ENCODE measurements at places on chromosomes 5 and 9.
A peak's percentile ranks its signal among the peaks of the same experiment; 100 is the strongest.

- H3K27ac ChIP-seq, result no peak overlapping the region
- no peaks in the 10 kb centered on the region for H3K36me3 ChIP-seq
- H3K4me3 ChIP-seq, result no peak overlapping the region
Measured at GRCh38 chr9:17731308-17731707, 152.4 kb downstream of the SH3GL2 start.

DNA sequence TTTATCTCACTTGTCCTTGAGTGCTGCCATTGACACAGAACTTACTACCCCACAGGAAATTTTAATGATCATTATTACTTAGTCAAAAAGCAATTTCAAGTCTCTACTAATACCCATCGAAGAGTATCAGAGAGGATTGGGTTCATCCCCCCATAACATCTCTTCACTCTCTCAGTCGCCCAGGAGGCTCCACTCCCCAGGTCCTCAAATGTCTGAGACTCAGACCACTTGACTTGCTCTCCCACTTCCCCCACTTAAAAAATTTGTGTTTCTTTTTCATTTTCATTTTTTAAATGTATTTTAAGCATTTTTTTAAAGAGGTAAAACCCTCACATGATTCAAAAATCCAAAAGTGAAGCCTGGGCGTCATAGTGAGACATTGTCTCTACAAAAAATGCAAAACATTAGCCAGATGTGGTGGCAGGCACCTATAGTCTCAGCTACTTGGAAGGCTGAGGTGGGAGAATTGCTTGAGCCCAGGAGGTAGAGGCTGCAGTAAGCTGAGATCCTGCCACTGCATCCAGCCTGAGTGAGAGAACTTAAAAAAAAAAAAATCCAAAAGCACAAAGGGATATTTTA is 56.8 kb upstream of the TRAF1 start:
- no peak for DNase-seq
- no peaks in the 10 kb centered on the region for H3K27me3 ChIP-seq
- H3K27ac ChIP-seq, result no peak overlapping the region
- peaks cover 7% of the 10 kb centered on the region for H3K36me3 ChIP-seq
- no peak overlapping the region for H3K4me3 ChIP-seq
- no peaks in the 10 kb centered on the region for H3K4me1 ChIP-seq

DNA sequence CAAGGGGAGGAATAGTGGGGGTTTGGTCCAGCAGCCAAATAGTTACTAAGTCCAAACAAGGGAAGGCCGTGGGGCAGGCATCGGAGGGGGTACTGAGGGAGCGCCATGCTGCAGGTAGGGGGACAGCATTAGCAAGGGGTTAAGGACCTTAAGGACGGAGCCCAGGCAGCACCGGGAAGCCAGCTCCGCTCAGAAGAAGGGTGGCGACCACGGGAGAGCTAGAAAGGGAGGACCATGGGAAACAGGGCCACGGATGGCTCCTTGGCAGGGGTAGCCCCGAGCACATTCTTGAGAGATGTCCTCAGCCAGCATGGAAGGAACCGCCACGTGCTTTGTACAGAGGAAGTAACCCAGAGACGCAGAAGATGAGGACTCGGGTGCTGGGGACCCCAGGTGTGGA is 76.2 kb upstream of the STXBP1 start:
- no peak overlapping the region for H3K4me3 ChIP-seq
- peaks cover 60% of the 10 kb centered on the region for H3K4me1 ChIP-seq
- peaks cover 2% of the 10 kb centered on the region for H3K36me3 ChIP-seq
- DNase-seq, result no peak

- no peak overlapping the region for H3K4me3 ChIP-seq
- no peaks in the 10 kb centered on the region for H3K36me3 ChIP-seq
- no peaks in the 10 kb centered on the region for H3K4me1 ChIP-seq
- no peaks in the 10 kb centered on the region for H3K27me3 ChIP-seq
- no peak overlapping the region for H3K27ac ChIP-seq
Measured at GRCh38 chr9:17970277-17970676, 391.4 kb downstream of the SH3GL2 start.

- no peaks in the 10 kb centered on the region for H3K27me3 ChIP-seq
- H3K4me1 ChIP-seq, result no peaks in the 10 kb centered on the region
- no peak overlapping the region for H3K4me3 ChIP-seq
- no peak overlapping the region for H3K27ac ChIP-seq
- H3K36me3 ChIP-seq, result no peaks in the 10 kb centered on the region
- DNase-seq, result no peak
Measured at GRCh38 chr5:9423571-9423970, 122.3 kb downstream of the SEMA5A start.

GRCh38 chr9:136059321-136059791 is 35.7 kb downstream of the NACC2 start:
- H3K4me1 ChIP-seq, result no peaks in the 10 kb centered on the region
- no peak overlapping the region for H3K4me3 ChIP-seq
- H3K27me3 ChIP-seq, result no peaks in the 10 kb centered on the region
- no peak for DNase-seq

DNA sequence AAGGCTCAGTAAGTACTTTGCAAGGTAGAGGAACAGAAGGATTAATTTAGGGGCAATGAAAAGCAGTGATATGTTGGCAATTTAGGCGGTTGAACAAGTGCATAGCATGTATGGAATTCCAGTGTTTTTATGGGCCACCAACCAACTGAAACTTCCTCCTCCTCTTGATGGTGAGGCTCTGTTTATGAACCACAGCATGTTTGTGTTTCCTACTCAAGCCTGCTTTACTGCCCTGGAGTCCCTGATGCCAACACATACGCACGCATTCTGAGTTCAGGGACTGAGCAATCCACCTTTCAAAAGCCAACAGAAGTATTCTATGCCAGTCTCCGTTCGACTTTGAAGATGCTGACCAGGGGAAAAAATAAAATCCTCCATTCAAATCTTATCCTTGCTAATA is 417.5 kb downstream of the EFNA5 start:
- DNase-seq, result no peak
- H3K4me3 ChIP-seq, result no peak overlapping the region
- H3K4me1 ChIP-seq, result peaks cover 3% of the 10 kb centered on the region
- H3K27me3 ChIP-seq, result no peaks in the 10 kb centered on the region

DNA sequence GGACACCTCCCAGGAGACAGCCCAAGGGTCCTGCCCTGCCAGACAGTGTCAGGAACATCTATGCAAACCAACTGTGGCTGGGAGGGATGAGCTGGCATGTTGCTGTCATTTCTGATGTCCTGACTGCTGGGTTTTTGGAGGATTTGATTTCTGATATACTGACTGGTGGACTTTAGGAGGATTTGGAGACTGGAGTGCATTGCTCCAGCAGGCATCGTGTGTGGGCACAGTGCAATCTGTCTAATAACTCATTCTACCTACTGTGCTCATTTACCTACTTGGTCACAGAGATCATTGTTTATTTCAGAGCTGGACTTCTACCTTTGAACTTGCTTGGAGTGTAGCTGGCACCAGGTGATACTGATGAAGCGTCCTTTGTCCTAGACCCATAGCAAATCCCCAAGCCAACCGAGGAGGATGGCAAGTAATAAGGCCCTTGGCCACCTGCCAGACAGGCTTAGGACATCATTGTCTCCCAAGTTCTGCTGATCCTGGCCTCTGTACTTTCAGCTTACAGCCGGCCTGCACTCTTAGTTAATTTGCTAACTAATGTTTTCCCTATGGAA is 124.3 kb upstream of the ICE1 start:
- no peak for DNase-seq
- H3K36me3 ChIP-seq, result no peaks in the 10 kb centered on the region
- no peak overlapping the region for H3K27ac ChIP-seq
- H3K27me3 ChIP-seq, result no peaks in the 10 kb centered on the region

- H3K4me1 ChIP-seq, result peaks cover 2% of the 10 kb centered on the region
- no peak overlapping the region for H3K4me3 ChIP-seq
- no peaks in the 10 kb centered on the region for H3K27me3 ChIP-seq
- peak overlapping the region; percentile 21 for H3K27ac ChIP-seq
Measured at GRCh38 chr5:34576891-34577666, 79.0 kb upstream of the RAI14 start.

GRCh38 chr5:52814352-52815148 is 26.8 kb downstream of the ITGA1 start:
- no peaks in the 10 kb centered on the region for H3K36me3 ChIP-seq
- H3K4me3 ChIP-seq, result no peak overlapping the region
- H3K27me3 ChIP-seq, result no peaks in the 10 kb centered on the region
- peak overlapping the region; percentile 80 for H3K27ac ChIP-seq
- no peak for DNase-seq

DNA sequence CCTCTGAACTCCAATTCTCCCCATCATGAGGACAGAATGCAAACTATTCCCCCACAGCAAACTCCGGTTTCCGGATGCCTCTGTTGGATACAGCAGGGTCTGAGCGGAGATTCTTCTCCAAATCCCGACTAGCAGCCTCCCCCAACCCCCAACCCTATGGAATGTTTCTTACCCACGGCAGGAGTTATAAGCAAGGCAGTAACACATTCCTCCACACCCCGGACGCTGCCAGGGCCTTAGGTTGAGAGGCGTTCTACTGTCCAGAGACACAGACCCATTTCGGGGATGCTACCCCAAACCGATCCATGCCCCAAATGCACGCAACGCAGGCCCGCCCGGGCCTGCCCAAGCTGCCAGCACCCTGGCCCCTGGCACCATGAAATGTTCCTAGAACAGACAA is 85.6 kb upstream of the LMX1B start:
- no peak overlapping the region for H3K4me3 ChIP-seq
- no peak overlapping the region for H3K27ac ChIP-seq
- no peak for DNase-seq
- no peaks in the 10 kb centered on the region for H3K4me1 ChIP-seq
- H3K27me3 ChIP-seq, result no peaks in the 10 kb centered on the region

DNA sequence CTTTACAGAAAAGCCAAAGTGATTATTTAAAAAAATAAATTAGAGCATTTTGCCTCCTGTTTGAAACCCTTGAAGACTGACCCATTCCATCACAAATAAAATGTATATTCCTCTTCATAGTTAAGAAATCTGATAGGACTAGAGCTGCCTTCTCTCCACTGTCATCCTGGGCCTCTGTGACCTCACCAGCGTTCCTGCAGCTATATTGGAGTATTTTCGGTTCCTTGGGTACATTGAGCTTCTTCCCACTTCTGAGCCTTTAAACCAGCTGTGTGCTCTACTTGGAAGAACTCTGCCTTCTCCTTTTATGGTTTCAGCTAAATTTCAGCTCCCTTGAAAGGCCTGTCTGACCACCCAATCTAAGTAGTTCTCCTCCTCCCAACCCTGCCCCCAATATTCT is 99.1 kb upstream of the ABCA1 start:
- no peaks in the 10 kb centered on the region for H3K27me3 ChIP-seq
- DNase-seq, result no peak

DNA sequence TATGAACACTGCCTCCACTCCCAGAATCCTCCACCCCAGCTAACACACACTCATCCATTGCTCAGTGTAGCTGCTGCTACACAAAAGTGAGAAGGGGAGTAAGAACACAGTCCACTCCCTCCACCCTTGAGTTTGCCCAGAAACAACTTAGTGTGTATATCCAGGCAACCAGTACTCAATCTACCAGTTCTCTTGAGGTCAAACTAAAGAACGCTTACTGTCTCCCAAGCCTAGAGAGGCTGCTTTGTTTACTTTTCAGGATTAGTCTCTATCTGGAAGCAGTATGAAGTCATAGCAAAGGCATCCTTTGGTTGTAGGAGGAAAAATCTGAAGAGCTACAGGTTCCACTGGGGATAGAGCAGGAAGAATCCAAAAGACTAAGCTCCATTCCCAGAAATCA is 296.3 kb downstream of the KCNN2 start:
- no peaks in the 10 kb centered on the region for H3K4me1 ChIP-seq
- no peak overlapping the region for H3K27ac ChIP-seq
- H3K4me3 ChIP-seq, result no peak overlapping the region
- H3K27me3 ChIP-seq, result no peaks in the 10 kb centered on the region
- H3K36me3 ChIP-seq, result no peaks in the 10 kb centered on the region

DNA sequence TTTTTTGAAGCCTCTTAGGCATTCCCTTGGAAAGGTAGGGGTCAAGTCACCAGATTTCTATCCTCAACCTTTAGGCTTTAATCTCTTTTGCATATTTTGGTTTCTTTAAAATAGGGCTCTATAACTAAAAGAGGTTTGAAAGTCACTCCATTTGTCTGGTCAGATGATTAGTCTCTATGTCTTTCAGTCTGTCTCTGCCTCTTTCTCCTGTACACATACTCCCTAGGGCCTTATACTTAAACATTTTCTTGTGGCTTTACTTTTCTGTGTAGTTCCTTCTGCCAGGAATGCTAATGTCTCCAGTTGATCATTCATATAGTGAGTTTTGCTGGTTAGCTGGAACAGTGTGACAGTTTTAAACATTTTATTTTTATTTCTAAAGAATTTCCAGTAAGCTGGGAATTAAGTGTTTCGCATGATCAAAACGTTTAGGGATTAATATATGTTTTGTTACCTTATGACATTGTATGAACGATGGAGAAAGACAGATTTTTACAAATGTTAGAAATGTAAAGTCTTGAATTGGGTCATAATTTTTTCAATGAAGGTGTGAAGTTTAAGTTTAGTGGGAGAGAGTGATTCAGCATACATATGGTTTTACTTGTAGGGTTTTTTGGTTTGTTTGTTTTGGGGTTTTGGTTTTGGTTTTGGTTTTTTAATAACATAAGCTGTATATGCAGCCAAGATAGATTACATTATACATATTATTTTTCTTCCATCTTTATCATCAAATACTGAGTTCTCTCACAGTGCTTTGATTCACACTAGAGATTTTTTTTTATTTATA is 90.6 kb downstream of the ZCCHC7 start:
- no peaks in the 10 kb centered on the region for H3K4me1 ChIP-seq
- H3K4me3 ChIP-seq, result no peak overlapping the region
- H3K27ac ChIP-seq, result no peak overlapping the region
- H3K36me3 ChIP-seq, result no peaks in the 10 kb centered on the region
- H3K27me3 ChIP-seq, result no peaks in the 10 kb centered on the region
- no peak for DNase-seq

DNA sequence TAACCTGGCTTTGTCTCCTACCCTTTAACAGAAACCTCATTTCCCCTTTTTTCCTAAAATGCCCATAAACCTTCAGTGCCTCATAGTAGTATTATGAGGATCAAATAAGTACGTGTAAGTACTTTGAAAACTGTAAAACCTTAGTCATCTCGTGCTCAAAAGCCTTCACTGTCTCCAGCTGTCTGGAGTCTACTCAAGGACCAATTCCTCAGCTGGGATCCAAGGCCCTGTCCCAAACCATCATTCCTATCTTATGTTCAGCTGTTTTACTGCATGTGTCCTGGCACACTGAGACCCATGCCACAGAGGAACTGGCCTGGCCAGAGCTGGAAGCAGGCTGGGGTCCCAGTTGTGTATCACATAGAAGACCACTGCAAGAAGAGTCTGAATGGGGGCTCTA is 15.9 kb downstream of the ADAMTSL1 start:
- no peaks in the 10 kb centered on the region for H3K27me3 ChIP-seq
- H3K4me1 ChIP-seq, result peaks cover 3% of the 10 kb centered on the region
- H3K36me3 ChIP-seq, result no peaks in the 10 kb centered on the region
- no peak for DNase-seq
- H3K27ac ChIP-seq, result peak overlapping the region; percentile 88
- H3K4me3 ChIP-seq, result no peak overlapping the region

All from ascending aorta (tissue), 2 donors.